Stimulated activated CD4-positive, alpha-beta T cell treated with anti-CD3 and anti-CD28 coated beads, Interleukin-1b, Interleukin-23, amount 100 ng/mL, for 48 hours (primary cell): ENCODE measurements at places on chromosomes 6 and 20.

GRCh38 chr20:34083137-34083536 lies 28.9 kb downstream of the EIF2S2 start:
- no peak for DNase-seq

GRCh38 chr6:88870717-88871330 lies 92.6 kb downstream of the RNGTT start:
- peak; percentile 1 for DNase-seq

GRCh38 chr20:2872459-2873009 lies 747 bp upstream of the PTPRA start:
- DNase-seq = peak; percentile 81

GRCh38 chr6:70844301-70844700 lies 112.6 kb downstream of the B3GAT2 start:
- no peak for DNase-seq

DNA sequence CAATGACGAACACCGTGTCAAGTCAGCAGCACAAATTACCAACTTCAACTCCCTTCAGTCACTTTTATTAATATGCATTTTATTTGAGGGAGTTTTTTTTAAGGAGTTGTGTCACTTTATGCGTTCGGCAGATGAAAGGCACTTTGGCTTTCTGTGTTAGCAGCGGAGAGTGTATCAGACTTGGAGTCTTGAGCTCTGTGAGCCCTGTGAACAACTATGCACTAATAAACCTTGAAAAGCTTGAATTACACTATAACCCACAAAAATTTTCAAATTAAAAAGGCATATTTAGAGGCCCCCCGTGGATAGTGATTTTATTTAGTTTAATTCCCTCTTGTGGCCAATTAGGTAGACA lies 335.3 kb upstream of the NT5E start:
- no peak for DNase-seq

DNA sequence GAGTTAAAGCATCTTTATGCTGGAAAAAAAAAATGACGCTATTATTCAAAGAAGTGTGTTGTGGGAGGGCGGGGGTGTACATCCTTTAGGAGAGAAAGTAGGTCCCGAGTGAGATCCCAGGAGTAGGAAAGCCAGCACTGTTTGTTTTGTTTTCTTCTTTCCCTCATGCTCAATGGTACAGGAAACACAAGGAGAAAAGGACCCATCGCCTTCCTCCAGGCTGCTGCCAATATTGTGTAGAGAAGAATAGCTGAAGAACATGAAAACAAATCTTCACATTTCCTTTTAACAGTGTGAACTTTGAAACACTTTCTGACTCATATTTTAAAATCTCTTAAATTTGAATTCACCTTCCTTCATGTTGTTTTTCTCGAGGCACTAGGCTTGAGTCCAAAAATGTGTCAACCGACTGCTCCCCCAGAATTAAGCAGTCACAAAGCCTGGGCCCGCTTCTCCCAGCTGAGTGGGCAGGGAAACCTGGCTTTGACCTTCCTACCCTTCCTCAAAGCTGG lies 22.3 kb downstream of the PPP1R16B start:
- DNase-seq = no peak

GRCh38 chr20:58447511-58448391 lies 58.7 kb downstream of the VAPB start:
- peak; percentile 39 for DNase-seq
